Stimulated activated CD8-positive, alpha-beta memory T cell treated with anti-CD3 and anti-CD28 coated beads, Interleukin-15, amount 100 ng/mL, for 48 hours (primary cell): ENCODE measurements at places on chromosomes 5 and 9.

DNA sequence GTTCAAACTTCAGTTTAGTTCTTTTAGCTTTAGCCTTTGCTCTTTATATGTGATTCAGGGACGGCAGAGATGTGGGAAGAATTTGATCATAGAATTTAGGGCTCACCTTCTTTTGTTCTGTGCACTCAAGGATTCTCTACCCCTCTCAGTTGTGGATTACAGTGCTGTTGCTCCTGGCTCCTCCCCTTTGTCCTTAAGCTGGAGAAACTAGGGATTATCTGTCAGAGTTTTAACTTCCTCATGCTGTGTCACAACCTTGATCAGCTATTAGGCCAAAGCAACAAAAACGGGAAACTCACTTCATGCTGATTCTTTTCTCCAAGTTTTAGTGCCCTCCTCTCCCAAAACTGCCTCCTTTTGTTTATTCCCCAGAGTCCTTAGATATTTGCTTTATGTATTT lies 13.0 kb upstream of the PCDHAC2 start:
- no peak for DNase-seq

GRCh38 chr5:78706381-78706780 lies 57.8 kb upstream of the LHFPL2 start:
- no peak for DNase-seq

DNA sequence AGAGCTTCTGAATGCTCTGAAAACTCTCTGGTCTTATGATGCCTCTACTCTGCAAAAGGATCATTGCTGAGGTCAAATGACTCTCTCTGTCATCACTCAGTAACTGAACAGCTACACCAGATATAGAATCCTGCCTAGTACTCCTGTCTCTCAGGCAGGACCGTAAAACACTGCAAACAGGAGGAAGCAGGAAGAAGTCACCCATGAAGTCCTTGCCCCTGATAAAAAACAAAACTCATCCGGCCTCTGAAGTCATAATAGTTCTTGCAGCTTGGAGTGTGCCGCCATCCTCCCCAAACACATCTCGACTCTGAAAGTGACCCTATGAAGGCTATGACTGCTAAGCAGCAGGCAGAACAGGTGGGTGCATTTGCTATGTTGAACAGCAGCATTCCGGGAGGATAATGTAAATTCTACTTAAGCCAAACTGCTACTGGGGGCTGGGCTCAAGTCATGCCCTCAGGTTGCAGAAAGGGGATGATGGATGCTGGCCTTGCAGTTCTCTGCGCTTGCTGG lies 81.9 kb upstream of the FAM169A start:
- no peak for DNase-seq

DNA sequence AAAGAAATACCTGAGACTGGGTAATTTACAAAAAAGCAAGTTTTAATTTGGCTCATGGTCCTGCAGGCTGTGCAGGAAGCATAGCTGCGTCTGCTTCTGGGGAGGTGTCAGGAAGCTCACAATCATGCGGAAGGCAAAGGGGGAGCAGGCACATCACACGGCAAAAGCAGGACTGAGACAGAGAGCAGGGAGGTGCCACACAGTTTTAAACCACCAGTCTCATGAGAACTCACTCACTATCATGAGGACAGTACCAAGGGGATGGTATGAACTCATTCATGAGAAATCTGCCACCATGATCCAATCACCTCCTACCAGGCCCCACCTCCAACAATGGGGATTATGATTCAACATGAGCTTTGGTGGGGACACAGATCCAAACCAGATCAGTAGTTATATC lies 96.2 kb downstream of the OSTF1 start:
- no peak for DNase-seq
